ENCODE measurements at places on chromosomes 13 and 19.

GRCh38 chr13:98839856-98840769 lies 87.6 kb upstream of the SLC15A1 start:
- no peak for DNase-seq

- no peak for DNase-seq
These were observed 27.2 kb upstream of the ZDHHC20 start for GRCh38 chr13:21486322-21486721.

- DNase-seq = no peak
These were observed 64.5 kb upstream of the MCF2L start for GRCh38 chr13:112904436-112904960.

DNA sequence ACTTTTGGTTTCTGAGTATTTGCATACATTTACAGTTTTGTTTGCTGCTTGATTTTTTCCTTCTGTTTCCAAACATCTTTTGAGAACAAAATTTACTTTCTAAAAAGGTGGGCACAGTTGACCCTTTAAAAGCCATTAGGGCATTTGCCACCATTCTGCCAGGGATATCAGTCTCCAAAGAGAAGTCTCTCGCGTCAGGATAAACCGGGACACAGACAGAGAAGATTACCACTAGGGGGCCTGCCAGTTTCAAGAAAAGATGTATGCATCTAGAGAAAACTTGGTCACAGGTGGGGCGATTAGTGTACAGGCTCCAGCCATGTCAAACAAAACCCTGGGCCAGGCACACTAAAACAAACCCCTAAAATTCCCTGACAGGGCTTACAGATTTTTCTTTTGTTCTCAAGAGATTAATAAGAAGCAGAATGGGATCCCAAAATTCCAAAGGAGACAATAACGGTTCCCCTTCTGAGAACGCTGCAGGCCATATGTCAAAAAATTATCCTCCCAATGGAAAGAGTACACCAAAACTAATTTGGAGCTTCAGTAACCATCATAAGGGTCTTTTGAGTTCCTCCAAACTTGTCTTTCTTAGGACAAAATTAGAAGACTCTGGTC lies 10.7 kb upstream of the PABPC3 start:
- DNase-seq = peak; percentile 1

DNA sequence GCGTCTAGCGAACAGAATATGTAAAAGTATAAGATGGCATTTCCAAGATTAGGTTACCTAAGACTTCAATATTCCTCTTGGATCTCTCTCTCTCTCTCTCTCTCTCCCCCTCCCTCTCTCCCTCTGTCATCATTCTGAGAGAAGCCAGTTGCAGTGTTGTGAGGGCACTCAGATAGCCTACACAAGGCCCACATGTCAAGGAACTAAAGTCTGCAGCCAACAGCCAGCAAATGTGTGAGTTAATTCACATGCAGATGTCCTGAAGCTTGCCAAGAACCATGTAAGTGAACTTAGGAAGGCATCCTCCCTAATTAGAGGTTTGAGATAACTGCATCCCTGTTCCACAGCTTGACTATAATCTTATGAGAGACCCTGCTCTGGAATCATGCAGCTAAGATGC lies 822.9 kb upstream of the PRR20A start:
- no peak for DNase-seq

DNA sequence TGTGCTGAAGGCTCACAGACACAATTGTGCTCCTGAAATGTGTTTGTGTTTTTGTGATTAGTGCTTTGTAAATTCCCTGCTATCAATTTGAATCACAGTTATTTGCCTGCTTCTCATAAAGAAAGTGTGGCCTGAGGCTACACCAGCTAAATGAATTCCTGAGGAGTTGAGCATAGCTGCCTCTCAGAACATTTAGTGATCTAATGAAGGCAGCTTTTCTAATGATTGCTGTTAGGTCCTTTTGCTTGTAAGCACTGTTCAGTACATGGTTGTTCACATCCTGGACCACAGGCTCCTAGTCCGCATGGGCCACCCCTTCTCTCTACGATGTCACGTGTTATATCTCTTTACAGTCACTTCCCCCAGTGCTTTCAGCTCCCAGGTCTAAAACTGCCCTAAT lies 238.2 kb downstream of the B3GLCT start:
- no peak for DNase-seq

- no peak for DNase-seq
These were observed 22.2 kb downstream of the SOHLH2 start for GRCh38 chr13:36192166-36192565.

DNA sequence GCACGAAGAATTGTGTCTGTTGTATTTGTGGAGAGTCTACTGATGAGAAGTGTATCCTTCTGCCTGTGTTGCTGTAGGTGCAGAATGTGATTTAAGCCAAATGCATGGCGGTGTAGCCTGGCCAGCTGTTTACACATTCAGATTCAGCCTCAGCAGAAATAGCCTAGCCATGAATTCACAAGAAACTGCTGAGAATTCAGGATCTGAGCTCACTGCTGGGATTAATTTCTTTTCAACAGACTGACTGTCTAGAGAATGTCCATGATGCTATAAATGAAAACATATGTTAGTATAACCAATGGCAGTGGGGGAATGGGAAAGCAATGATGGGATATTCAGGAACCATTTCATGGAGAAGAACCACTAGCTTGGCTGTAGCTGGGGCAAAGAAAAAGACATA lies 77.4 kb upstream of the RNF113B start:
- DNase-seq = no peak

DNA sequence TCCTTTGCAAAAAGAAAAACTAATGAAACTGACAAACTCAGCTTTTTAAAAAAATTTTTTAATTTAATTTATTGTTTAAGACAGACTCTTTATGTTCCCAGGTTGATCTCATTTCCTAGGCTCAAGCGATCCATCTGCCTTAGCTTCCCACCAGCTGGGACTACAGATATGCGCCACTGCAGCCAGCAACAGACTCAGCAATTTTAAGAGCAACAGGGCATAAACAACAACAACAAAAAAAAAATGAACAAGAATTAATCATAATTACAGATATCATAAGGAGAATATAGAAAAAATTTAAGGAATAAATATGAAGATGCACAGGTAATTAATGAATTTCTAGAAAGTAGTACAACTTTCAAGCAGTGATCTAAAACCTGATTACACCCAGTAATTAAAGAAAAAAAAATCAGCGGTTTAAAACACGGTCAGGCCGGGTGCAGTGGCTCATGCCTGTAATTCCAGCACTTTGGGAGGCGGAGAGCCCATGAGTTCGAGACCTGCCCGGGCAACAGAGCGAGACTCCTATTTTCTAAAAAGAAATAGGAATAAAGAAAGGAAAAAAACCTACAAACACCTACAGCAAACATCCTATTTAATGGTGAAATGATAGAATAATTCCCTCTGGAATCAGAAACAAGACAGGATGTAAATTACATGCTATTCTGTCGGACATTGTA lies 1.4 kb downstream of the ZNF699 start:
- DNase-seq = no peak

Data from epithelial cell of proximal tubule (primary cell).